Heart right ventricle (tissue), 16 donors: ENCODE measurements at places on chromosomes 4 and X.

- no peak for DNase-seq
Observed at GRCh38 chr4:113790478-113790877, 28.9 kb upstream of the CAMK2D start.

- no peak for DNase-seq
Observed at GRCh38 chrX:148552775-148553174, 52.4 kb downstream of the AFF2 start.

DNA sequence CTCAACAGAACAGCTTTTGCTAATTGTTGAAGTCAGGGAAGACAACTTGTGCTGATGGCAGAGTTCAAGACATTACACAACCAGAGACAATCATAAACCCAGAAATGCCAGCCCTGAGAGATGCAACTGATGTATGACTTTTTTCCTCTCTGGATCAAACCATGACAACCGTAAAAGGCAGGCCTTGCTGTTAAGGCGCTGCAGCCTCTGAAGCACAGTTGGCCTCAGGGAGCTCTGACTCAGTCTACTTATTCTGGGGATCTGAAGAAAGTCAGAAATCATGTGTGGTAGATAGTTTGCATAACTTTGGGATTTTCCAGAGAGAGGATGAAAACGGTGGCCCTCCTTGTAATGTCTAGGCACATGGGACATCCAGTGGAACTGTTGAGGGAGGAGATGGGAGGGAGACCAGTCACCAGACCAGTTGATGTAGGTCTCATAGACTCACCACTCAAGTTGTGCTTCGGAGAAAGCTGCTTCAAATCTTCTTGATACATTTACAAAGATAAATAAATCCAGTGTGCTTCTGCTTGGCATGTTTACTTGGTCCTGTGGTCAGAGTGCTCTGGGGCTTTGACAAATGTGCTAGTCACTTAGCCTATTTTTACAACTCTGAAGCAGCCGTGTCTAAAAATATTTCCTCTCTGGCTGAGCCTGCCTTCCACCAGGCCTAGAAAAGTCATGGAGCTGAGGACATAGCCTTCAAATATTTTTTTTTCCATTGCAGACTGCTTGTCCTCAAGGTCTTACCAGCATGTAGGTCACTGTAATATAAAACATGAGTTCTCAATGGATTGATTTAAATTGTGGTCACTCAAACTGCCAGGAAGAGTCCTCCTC, 7.5 kb downstream of the HADH start:
- no peak for DNase-seq

DNA sequence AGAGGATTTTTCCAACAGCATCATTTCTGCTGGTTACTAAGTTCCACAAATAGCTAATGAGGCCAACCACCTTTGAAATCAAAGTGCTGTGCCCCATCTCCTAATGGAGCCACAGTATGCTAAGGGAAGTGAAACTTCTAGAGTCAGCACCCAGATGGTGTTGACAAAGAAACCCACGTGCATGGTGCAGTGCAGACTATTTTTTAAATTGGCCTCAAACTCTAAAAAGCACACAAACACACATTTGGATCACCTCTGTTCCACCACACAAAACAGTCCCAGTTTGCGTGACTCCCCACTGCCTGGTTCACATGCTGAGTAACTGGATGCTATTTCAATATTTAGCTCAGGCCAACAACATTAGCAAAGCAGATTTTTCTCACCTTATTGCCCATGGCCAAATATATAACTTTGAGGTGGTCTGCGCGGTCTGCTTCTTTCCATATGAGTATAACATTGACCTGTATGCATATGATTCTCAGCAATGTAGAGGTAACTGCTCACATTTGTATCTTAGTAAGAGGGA, 69.9 kb downstream of the AMELX start:
- no peak for DNase-seq
